ENCODE measurements at places on chromosomes 5 and 9. TPM values are rescaled to one million over a fixed set of nuclear protein-coding genes. Genes with fewer than 3 reads are reported as not detected.

CCDC183 gene
- 1.5 TPM for total RNA-seq

PCDHB5 gene
- total RNA-seq = 6.1 TPM

TRAF2 gene
- 4.3 TPM for total RNA-seq

HARS1 gene
- 46.0 TPM for total RNA-seq

SPATA31C1 gene
- total RNA-seq = not detected

PCDHB10 gene
- total RNA-seq = 6.2 TPM

PROB1 gene
- 0.55 TPM for total RNA-seq

MLANA gene
- not detected for total RNA-seq

PLEKHG4B gene
- total RNA-seq = 1.9 TPM

MED7 gene
- total RNA-seq = 11.1 TPM

ANKRD34B gene
- total RNA-seq = not detected

FANCC gene
- 5.4 TPM for total RNA-seq

PIP5K1B gene
- total RNA-seq = 10.3 TPM

CCDC192 gene
- total RNA-seq = 0.36 TPM

SPACA9 gene
- total RNA-seq = 10.7 TPM

TPM2 gene
- 8,131 TPM for total RNA-seq

REEP2 gene
- 24.6 TPM for total RNA-seq

ARAP3 gene
- total RNA-seq = 3.3 TPM

UAP1L1 gene
- 9.1 TPM for total RNA-seq

PCDHA9 gene
- 0.66 TPM for total RNA-seq

PCDHGA11 gene
- 6.1 TPM for total RNA-seq

CARTPT gene
- 16.3 TPM for total RNA-seq

OSMR gene
- 40.7 TPM for total RNA-seq

TMEM174 gene
- total RNA-seq = not detected

BAAT gene
- not detected for total RNA-seq

PCDHB4 gene
- 3.9 TPM for total RNA-seq

PSAT1 gene
- 2.5 TPM for total RNA-seq

INSL4 gene
- total RNA-seq = not detected

MOB3B gene
- total RNA-seq = 12.1 TPM

CHSY3 gene
- 0.99 TPM for total RNA-seq

NAIF1 gene
- total RNA-seq = 6.8 TPM

ATOSB gene
- 18.9 TPM for total RNA-seq

TUSC1 gene
- total RNA-seq = 25.5 TPM
